Foreskin keratinocyte (primary cell): ENCODE measurements at places on chromosomes 4 and X.

DNA sequence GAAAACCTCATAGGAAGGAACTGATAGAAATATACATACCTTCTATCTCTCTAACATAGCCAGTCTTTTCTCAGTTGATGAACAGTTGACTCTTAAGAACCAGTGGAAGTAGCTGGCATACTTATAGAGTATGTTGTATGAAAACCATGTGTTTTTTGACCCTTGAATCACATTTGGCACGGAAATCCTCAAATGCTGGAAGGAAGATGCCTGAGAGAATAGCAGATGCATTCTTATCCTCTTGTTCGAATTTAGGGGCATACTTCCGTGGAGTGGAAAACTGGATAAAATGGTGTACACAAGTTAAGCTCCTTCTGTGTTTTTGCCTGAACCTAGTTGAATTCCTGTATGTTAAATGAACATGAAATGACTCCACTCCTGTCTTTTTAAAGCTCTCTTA, 145.5 kb downstream of the PCDH7 start:
- no peak for DNase-seq

DNA sequence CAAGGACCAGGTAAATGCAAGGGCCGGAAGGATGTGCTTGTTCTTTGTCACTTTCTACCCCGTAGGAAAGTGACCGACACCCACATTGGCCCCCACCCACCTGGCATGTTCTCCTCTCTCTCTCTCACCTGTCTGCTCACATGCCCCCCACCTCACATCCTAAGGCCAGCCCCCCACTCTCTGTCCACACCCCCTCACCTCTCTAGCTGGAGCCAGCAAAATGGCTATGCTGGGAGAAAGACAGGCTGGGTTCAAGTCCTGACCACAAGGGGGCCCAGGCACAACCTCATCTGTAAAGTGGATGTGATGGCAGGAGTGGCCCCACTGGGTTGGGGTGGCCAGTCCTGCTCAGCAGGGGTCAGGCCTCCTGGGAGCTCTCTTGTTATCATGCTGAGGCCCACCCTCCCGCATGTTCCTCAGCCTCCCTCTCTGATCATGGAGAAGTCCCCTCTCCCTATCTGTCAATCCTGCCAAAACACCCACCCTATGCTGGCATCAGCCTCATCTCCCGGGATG, 1.7 kb upstream of the PPP2R2C start:
- no peak for DNase-seq

GRCh38 chrX:14027036-14027435, 2.7 kb downstream of the GEMIN8 start:
- peak; percentile 28 for DNase-seq

DNA sequence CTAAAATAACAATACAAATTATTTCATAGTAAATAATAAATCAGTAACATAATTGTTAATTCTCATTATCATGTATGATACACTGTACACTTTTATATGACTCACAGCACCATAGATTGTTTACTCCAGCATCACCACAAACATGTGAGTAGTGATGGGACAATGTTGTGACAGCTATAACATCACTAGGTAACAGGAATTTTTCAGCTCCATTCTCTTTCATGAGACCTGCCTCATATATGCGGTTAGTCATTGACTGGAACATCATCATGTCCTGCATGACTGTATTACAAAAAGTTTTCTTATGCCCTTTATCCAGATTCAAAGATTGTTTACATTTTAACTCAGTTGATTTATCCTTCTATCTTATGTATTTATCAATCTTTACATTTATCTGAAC, 1530.0 kb downstream of the PCDH18 start:
- no peak for DNase-seq

DNA sequence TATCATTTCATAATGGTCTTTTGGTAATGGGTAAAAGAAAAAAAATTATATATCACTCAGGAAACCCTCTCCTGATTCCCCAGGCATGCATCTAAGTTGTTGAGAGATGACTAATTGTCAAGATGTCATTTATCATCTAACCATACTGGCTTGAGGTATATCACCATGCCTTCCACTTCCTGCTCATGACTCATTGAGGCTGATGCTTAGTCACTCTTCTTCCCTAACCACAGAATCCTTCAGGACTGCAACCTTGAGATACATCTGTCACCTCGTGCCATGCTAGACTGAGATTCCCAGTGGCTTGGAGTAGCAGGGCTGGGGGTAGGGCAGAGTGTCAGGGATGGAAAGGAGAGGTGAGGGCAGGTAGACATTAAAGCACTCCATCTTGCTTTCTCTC, 782.5 kb upstream of the INTU start:
- DNase-seq: peak; percentile 95

DNA sequence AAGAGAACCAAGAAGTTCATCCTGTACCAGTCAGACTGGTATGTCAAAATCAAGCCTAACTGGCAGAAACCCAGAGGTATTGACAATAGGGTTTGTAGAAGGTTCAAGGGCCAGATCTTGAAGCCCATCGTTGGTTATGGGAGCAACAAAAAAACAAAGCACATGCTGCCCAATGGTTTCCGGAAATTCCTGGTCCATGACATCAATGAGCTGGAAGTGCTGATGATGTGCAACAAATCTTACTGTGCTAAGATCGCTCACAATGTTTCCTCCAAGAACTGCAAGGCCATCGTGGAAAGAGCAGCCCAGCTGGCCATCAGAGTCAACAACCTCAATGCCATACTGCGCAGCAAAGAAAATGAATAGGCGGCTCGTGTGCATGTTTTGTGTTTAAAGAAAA, 172.7 kb upstream of the MED14 start:
- DNase-seq: no peak

- DNase-seq: no peak
These were observed 1848.9 kb upstream of the TENM3 start for GRCh38 chr4:180394312-180394711.

DNA sequence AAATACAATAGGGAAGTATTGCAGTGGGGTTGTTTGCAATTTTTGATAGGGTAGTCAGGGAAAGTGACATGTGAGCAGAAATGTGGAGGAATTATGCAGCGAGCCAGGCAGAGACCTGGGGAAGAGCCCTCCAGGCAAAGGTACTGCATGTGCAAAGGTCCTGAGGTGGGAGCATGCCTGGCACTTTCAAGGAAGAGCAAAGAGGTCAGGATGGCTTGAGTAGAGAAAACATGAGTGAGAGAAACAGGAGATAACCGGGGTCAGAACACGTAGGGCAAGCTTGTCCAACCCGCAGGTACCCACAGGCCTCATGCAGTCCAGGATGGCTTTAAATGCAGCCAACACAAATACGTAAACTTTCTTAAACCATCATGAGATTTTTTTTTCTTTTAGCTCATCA, 71.0 kb downstream of the COQ2 start:
- DNase-seq: no peak

GRCh38 chr4:106301393-106302061, 14.5 kb downstream of the TBCK start:
- DNase-seq: no peak

DNA sequence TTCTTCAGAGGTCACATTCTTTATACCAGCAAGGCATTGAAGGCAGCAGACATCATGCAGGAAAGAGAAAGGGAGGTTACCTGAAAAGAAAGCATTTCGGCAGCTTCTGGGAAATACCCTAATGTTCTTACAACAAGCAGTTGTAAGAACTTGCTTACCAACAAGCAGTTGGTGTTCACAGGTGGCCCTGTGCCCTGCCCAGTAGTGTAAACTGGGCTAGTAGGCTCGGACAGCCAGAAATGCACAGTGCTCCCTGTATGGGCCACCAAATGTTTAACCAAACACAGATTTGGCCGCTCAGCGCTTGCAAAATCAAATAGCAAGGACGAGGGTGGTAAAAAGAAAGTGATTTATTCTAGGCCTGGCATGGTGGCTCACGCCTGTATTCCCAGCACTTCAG, 20.4 kb upstream of the RHOXF1 start:
- DNase-seq: no peak

DNA sequence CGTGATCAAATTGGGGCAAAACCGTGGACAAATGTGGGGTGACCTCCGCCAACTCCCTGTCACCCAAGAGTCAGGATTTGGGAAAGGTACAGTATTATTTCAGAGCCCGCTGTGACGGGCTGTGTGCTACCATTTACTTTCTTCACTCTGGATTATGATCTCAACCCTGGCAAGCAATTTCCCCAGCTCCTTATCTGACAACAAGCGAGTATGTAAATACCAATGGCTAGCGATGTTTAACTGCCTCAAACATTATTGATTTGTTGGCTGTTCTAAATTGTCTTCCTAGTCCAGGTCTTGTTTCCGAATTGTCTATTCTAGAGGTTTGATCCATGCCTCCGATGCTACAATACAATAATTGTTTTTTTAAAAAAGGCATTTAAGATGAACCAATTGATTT, 17.7 kb upstream of the PITX2 start:
- no peak for DNase-seq

DNA sequence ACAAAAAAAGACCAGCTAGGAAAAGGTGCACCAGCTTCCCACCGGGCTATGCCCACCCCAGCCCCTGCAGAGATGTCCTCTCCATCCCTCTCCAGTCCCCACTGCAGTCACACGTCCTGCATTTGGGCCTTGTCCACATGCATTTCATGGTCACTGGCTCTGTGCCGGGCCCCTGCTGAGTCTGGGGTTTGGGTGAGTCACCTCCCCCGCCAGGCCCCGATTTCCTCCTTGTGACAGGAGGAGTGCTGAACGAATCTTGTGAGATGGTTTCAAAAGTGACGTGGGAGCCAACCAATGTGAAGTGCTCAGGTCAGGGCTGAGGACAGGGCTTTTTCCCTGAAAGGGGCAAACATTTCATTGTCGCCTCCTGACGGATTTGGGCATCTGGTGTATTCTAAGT, 7.1 kb downstream of the CPZ start:
- DNase-seq: no peak

- no peak for DNase-seq
These were observed 1.5 kb downstream of the SNCA start for GRCh38 chr4:89835413-89835812.

GRCh38 chrX:49257846-49258748, 6.4 kb downstream of the FOXP3 start:
- DNase-seq: no peak

DNA sequence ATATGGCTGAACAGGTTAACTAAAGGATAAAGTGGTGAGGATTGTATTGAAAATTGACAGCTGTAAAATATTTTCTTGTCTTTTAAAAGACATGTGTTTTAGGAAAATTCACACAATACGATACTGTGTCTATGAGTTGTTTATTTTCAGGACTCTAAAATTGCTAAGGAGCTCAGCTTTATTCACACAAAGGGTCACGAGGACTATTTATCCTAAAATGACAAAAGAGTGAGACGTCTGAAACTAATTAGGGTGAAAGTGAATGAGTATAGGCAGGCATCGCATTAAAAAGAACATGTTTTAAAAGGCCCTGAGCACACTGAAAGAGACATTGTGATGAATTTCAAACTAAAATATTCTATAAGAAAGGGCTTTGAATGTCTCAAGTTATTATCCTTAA, 304.7 kb downstream of the SH2D1A start:
- DNase-seq: no peak

DNA sequence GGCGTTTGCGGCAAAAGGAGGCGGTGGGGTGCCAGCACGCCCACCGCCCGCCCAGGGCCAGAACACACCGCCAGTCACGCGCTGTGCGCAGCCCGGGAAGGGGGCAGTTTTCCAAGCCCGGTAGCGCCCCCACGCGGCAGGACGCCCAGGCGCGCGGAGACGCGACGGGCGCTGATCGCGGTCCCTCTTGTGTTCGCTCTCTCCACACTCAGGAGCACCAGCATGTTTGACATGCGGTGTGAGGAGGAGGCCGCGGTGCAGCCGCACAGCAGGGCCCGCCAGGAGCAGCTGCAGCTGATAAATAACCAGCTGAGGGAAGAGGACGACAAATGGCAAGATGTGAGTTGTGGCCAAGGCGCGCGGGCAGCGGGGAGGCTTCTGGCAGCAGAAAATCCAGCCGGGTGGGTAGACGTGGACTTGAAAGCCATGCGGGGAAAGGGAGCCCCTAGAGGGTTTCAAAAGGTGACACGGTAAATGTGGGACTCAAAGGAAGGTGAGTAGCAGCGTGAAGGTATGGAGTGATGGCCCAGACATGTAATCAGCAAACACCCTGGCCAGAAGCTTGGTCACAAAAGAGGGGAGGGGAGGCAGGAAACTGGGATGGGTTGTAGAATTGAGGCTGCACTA, 104.1 kb downstream of the PHOX2B start:
- DNase-seq: no peak

DNA sequence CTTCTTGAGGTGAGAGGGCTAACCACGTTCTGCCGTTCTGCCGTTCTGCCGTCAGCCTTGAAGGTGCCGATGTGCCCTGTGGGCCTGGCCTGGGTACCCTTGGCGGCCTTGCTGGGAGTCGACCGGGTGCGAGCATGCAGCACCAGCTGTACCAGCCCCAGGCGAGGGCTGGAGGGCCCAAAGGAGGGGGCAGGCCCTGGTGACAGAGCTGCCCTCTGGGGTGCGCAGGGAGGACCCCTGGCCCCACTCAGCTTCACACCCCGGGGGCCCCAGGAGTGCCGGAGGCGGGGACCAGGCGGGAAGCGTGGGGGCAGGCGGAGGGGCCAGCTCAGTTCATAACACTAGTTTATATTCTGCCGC, 22.1 kb downstream of the UVSSA start:
- no peak for DNase-seq

- no peak for DNase-seq
These were observed 2493.3 kb downstream of the ARAP2 start for GRCh38 chr4:33751050-33751449.

DNA sequence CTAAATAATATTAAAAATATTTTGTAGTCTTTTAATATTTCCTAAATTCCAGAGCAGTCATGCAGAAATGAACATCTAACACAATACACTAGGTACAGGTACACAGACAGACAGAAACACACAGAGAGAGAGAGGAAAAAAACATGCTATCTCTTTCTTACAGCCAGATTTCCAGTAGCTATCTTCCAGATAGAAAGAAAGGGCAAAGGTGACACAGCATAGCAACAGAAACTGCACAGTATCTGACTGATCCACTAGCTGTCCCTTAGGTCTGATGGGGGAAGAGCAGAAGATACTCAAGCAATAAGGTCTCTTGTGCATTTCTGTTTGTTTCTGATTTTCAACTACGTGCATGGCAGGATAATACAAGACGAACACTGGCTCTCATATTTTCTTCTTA, 7.8 kb downstream of the FBXW7 start:
- DNase-seq: no peak

- peak; percentile 39 for DNase-seq
These were observed 16.4 kb upstream of the PRSS48 start for GRCh38 chr4:151260526-151260925.

DNA sequence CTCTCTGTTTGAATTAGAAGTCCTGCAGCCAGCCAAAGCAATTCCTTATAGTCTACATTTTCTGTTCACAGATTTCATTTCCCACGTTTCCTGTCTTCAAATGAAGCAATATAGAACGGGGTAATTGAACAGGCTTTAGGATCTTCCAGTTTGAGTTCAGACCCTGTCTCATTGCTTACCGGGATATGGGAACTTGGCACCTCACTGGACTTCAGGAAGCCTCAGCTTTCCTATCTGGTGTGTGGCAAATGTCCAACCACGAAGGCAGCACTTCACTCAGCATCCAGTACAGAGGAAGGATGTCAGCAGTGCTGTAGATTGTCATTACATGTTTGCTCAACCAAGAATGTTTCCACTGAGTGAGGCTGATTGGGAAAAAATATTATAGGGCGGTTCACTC, 271.1 kb upstream of the ZFP42 start:
- DNase-seq: no peak

GRCh38 chr4:75512386-75513211, 1.6 kb downstream of the RCHY1 start:
- DNase-seq: peak; percentile 7
